Caco-2 (cell line): ENCODE measurements at places on chromosomes 1 and 21. TPM values are rescaled to one million over a fixed set of nuclear protein-coding genes. Genes with fewer than 3 reads are reported as not detected.

Gene GBP4
- not detected in 2 replicates for total RNA-seq

Gene TIPRL
- total RNA-seq = 35.7 and 38.1 TPM in 2 replicates

DNA sequence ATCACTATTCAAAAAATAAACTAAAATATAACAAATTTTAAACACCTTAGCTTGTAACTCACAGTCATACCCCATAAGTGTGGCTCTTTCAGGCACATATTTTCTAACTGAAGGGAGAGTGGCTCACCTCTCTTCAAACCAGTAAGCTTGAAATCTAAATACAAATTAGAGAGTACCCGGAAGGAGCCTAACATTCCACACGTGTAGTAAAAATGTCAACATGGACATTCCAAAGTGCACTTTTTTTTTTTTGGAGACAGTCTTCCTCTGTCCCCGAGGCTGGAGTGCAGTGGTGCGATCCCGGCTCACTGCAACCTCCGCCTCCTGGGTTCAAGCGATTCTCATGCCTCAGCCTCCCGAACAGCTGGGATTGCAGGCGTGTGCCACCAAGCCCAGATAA lies 275.6 kb upstream of the ADGRL2 start:
- DNase-seq = no peak

DNA sequence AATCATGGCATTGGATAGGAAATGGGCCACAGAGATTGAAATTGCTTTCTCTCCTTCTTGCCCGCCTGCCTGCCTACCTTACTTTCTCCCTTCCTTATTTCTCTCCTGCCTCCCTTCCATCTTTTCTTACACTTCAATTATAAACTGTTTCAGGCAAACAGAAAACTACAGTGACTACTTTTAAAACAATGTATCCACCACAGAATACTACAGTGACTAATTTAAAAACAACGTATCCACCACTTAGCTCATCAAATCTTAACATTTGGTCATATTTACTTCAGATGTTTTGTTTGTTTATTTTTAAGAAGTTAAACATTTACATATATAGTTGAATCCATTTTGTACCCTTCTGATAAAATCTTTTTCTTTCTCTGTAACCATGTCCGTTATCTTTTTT lies 54.4 kb downstream of the SNRPE start:
- no peak for DNase-seq

Gene LCA5L
- total RNA-seq = 0.44 and 0.61 TPM in 2 replicates

- no peak for DNase-seq
These were observed 3.4 kb downstream of the RUNX1 start for GRCh38 chr21:35045542-35046262.
